ENCODE measurements at places on chromosomes 6 and 20.

- no peak for DNase-seq
These were observed 12.3 kb upstream of the SLA2 start for GRCh38 chr20:36658300-36658699.

DNA sequence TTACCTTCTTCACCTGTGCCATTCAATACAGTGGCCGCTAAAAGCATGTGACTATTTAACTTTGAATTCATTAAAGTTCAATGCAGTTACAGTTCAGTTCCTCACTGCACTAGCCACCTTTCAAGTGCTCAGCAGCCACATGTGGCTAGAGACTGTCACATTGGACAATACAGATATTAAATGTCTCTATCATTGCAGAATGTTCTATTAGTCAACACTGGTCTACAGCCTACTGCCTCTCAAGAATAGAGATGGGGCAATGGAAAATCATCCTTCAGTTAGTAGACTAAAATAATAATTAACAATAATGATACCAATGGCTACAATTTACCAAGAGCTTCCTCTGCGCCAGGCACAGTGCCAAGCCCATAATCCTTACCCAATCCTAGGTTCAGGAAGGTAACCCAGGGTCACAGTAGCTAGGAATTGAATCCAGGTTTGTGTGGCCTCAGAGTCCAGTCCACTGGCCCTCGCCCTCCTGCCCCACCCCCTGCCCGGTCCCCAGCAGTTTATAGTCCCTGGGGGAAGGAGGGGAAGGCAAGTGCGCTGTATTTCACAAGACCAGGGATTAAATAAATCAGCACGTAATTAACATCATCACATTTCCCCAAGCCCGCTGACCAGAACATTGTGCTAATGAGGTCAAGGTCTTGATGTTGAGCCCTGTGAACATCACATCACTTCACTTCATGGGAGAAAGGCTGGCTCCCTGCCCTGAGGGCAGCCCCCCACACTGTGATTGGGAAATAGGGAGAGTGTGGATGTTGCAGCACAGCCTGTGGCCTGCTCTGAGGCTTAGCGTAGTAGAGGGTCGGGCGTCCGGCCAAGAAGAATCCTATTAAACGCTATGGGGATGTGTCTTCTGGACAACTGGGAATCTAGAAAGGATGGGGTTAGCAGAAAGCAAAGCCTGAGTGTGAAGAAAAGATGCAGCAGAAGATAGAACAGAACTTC is 147.2 kb downstream of the VEGFA start:
- peak; percentile 47 for DNase-seq

DNA sequence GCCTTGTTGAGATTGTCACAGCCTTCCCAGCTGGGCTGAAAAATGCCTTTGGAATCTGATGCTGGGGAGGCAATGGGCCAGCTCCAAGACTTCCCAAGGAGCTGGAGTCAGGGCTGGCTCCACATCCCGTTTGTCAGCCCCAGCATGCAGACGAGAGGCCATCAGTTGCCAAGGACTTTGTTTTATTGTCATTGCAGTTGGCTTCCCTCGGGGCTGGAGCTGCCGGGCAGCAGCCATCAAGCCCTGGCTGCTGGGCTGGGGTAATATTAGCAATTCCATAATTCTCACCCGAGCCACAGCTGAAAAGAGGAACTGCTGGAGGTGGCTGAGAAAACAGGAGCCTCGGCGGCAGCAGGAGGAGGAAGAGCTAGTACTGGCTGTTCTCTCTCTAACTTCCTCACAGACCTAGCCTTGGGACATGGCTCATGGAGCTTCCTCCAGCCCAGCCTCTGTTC is 182.5 kb downstream of the CDC5L start:
- DNase-seq = no peak

GRCh38 chr6:80163754-80164187 is 57.3 kb downstream of the BCKDHB start:
- peak; percentile 81 for DNase-seq

- no peak for DNase-seq
These were observed 1.4 kb downstream of the STAU1 start for GRCh38 chr20:49186535-49187329.

DNA sequence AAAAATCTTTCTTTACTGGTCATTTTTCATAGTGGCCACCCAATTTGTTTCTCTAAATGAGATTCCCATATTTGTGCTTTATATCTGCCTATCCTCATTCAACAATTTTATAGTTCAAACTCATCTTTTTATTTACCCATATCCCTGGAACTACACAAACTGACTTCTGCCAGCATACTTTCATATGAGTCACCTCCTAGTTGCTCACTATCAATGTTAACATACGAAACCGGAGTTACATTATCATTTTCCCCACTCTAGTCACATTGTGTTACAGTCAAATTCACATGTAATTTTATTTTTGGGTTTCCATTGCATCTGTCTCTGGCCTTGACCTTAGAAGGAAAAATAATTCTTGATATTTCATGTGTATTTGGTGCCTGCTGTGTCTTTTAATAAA is 499.4 kb downstream of the MAFB start:
- no peak for DNase-seq

DNA sequence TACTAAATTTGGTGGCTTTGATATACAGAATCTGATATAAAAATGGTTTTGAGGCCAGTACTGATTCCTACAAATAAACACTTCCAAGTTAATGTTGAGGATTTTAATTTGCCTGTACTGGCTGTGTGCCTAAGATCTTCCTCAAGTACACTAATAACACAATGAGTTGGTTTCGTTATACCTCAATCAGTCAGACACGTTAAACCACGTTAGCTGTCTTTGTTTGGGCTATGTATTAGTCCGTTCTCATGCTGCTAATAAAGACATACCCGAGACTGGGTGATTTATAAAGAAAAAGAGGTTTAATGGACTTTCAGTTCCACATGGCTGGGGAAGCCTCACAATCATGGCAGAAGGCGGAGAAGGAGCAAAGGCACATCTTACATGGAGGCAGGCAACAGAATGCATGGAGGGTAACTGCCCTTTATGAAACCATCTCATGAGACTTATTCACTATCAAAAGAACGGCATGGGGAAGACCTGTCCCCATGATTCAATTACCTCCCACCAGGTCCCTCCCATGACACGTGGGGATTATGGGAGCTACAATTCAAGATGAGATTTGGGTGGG is 46.2 kb downstream of the NT5E start:
- no peak for DNase-seq

- no peak for DNase-seq
These were observed 39.7 kb downstream of the TAF4 start for GRCh38 chr20:62025832-62026563.

DNA sequence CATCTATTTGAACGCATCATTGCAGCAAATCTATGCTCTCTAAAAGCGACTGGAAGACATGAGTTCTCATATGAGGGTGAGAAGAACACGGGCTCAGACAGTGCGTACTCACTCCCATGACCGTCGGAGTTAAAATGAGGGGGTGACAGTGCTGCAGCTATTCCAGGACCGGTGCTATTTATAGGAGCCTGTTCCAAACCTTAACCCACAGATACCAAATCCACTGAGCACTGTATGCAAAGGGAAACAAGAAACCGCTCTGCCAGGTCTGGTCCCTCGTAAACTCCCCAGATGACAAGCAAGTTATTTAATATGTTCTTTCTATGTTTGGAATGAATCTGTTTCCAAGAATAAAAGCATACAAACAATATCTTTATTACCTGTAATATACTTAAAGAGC is 22.9 kb downstream of the PPP1R3G start:
- DNase-seq = no peak

DNA sequence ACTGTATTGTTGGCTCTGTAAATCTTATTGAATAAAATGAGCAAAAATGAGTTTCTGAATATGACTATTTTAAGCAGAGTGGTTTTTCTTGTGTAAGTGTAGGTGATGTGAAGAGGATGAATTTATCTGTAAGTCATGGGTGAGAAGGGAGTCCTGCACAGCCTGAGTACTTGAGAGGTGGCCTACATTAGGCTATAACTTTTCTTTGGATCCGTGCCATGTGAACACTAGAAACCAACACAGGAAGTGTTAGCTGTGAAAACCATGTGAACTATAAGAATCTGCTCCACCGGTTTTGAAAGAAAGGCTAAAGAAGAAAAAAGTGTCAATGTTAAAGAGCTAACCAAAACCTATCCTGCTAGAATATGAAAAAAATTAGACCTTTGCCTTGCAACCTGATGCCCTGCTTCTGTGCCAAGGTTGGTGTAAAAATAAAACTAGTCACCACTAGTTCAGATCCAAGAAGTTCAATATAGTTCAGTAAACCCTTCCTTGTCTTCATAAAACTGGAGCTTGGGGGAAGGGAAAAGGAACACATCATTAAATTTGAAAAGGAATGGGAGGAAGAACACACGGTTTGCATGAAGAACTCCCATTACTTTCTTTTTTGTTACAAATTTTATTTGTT is 21.3 kb downstream of the PLCB1 start:
- DNase-seq = peak; percentile 49

GRCh38 chr6:79233611-79234149 is 802 bp downstream of the HMGN3 start:
- DNase-seq = peak; percentile 66

DNA sequence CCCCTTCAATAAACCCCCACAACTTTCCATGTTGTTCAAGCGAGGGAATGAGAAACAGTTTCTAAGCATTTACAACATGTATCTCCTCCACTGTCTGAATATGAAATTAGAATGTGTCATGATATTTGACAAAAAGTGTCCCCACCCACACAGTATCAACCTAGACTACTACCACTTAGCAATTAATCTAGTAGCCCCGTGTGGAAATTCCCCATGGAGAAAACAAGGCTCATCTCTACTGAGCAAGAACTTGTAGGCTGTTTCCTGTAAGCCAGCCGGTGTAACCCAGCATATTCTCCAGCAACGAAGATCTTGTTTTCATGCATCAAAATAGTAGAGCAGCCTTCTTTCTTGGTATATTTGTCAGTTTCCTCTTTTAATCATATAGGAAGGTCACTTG is 115.0 kb downstream of the IRF4 start:
- DNase-seq = no peak

- no peak for DNase-seq
These were observed 3.3 kb upstream of the TFAP2C start for GRCh38 chr20:56625837-56626236.

- DNase-seq = no peak
These were observed 89.0 kb downstream of the IPCEF1 start for GRCh38 chr6:154267508-154268106.

DNA sequence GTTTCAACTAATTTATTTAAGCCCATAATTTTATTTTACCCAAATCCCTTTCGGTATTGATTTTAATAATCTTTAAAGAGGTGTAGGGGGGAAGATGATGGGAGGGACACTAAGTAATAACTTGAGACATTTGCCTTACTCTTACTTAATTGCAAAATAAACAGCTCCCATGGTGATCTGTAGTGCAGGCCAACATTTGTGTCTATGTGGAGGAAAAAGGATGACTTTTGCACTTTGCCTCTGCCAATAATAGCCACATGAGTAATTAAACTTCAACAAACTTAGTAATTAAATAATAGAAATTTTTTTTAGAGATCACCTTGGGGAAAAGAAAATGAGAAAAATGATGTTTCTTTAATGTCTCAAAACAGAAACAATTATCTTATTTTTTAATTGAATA is 29.9 kb upstream of the CD2AP start:
- DNase-seq = no peak

- DNase-seq = no peak
These were observed 19.3 kb downstream of the JARID2 start for GRCh38 chr6:15264902-15265761.

DNA sequence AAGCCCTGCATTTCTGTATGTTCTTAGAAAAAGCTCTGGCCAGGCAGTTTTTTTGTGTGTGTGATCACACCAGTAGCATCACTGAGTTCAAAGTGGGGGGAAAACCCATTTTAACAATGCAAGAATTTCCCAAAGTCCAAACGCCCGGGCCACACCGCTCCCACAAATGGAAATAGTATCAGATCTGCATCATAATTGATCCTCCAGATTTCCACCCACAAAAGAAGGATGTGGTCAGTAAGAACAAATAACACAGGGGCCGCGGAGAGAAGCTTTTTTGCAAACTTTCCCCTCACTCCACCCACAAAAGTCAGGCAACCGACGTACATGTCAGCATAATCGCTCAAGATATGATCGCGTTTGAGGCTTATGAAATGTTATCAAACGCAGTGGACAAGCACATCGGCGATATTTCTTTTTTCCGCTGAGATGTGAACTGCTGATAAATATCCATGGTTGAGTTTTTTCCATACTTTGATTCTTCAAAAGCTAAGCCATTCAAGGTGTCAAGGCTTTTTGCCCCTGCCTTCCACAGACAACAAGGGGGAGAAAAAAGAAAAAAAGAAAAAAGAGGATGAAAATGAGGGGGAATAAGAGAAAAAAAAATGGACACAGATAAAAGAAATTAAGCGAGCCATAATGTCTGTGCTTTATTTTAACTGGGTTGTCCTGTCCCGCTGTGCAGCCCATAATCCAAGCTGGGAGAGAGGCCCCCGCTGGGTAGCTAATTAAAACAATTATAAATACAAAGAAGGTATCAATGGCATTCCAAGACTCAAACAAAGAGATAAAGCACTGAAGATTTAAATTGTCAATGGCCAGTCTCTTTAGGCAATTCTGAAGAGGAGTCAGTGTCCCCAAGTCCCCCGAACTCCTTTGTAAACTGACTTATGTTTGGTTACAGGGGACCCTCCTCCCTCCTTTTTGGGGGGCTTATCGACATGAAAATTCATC is 143.5 kb downstream of the ZFP64 start:
- DNase-seq = no peak

- DNase-seq = no peak
These were observed 1.7 kb downstream of the SOD2 start for GRCh38 chr6:159691133-159691962.

DNA sequence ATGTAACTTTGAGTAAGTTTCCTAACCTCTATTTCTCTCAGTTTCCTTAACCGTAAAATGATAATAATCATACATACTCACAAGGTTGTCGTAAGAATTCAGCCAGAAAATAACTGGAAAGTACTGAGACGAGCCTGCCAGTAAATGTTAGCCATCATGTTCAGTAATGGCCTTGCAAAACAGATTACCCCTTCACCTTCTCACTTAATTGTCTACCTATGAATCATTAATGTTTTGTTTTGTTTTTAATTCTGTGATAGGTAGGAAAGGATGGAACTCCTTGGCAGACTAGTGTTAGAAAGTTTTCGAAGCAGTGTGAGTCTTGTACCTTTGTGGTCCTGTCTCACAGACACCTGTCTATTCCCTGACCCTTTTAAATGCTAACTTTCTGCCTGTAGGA is 50.6 kb downstream of the MAPK14 start:
- no peak for DNase-seq

DNA sequence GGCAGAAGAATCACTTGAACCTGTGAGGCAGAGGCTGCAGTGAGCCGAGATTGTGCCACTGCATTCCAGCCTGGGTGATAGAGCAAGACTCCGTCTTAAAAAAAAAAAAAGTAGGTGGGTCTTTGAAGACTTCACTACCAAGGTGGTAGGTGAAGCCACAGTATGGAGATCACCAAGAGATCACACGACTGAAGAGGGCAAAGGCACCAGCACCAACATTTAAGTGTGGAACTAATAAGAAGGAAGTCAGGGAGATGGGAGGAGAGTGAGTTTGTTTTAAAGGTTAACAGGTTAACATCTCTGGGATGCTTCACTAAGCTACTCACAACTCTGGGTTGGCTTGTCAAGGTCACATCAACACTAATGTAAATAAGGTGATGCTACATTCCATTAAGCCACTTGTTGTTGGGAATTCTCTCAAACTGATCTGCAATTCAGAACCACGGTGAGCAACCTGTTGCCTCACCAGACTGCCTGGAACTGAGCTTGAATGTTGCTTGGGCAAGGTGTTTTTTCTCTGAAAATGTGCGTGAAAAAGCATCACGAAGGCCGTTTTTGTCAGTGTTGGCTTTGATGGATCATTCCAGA is 48.7 kb downstream of the KCTD20 start:
- no peak for DNase-seq

GRCh38 chr20:18362916-18363315 is 74.6 kb downstream of the ZNF133 start:
- DNase-seq = no peak

GRCh38 chr20:54025251-54025771 is 45.1 kb downstream of the BCAS1 start:
- no peak for DNase-seq

Data from DMS153 (cell line).